ENCODE measurements at places on chromosomes 2 and 18.

DNA sequence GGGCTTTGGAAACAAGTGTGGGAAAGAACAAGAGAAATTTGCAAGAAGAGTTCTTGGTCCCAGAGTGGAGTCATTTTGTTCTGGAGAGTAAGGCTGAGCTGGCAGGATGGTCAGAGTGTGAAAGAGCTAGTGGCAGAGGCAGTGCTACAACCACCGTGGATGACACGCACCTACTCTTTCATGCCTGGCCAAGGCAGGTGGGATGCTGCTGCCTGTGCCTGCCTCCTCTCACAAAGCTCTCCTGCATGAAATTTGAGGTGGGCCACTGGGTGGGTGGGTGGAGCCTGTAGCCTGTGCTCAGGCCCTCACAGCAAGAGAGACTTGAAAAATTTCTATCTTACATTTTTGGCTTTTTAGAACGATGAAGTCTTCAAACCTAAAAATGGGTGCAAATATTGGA is 9.4 kb upstream of the INO80C start:
- no peak for DNase-seq

DNA sequence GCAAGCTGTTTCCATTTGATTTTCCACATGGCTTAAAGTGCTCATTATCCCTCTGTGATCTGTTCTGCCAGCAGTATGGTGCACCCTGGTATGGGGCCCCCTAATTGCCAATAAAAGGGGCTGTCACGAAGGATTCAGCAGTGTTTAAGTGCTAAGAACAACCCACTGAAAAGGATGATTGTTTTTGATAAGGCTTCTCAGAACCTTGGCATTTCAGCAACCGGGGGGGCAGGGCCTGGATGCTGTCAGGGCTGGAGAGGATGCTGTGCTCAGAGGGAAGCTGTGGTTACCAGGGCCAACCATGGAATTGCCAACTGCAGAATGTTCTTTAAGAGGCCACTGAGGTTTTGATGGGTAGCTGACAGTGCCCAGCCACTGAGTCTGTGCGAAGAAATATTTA is 117.8 kb downstream of the CTIF start:
- DNase-seq, result no peak

GRCh38 chr18:37484983-37485834 is 80.4 kb downstream of the CELF4 start:
- no peak for DNase-seq

DNA sequence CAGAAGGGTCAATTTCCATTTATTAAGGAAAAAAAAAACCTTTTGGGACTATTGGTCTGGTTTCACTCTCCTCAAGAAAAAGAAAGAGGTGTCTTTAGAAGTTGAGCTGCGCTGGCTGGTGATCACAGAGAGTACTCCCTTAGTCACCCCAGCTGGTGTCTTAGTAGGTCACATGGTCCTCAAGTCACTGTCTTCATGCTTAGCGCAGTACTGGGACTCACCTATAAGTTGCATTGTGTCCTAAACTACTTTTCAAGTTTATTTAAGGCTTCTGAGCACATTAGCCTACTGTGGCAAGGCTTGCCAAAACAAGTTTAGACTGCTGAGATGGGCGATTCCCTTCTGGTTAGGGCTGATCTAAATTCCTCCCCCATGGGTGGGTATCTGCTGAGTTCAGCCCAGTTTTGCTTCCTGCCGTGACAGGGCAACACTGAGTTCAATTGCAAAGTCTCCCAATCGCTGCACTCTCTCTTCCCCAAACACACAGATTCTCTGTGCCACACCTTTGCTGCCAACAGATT is 824.9 kb upstream of the CRIM1 start:
- DNase-seq, result no peak

- no peak for DNase-seq
Observed at GRCh38 chr18:2881840-2882195, 35.0 kb downstream of the EMILIN2 start.

DNA sequence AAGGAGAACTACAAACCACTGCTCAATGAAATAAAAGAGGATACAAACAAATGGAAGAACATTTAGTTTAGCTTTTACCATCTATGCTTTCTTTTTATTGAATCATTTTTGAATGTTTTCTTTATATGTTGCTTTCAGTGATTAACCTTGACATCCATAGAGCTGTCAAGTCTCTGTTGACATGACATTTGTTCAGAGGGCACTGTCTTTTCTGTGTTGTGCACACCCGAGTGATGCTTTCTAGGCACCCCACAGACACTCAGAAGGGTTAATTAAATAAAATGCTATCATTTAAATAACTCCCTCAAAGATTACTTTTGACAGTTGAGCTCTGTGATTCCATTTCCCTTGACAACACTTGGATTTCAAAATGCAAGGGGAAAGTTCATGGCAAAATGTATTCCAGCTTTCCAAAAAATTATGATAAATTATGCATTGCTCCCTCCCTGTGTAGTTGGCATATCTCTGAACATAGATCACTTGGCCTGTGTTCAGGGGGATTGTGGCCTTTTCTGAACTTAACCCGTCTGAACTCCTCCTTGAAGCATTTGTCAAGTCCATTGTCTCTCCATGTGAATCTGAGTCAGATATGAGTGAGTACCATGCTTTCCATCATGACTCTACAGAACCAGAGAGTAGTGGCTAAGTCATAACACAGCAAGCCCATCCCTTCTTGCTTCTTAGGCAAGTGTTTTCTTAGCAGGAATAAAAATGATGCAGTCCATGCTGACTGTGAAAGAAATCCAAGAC is 372.6 kb downstream of the RPRM start:
- no peak for DNase-seq

DNA sequence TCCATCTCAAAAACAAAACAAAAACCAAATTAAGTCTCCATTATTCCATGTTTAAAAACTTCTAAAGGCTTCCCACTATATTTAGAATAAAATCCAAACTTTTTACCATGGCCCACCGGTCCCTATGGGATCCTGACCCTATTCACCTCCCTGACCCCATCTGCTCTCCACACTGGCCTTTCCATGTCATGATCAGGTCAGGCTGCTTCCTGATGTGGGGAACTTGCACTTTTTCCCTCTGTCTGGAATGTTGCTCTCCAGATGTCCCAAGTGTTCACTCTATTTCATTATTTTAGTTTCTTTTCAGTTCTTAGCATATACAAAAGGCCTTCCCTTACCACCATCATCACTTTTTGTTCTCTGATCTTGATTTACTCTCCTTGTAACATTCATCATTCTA is 7.5 kb upstream of the MTA3 start:
- DNase-seq, result no peak

DNA sequence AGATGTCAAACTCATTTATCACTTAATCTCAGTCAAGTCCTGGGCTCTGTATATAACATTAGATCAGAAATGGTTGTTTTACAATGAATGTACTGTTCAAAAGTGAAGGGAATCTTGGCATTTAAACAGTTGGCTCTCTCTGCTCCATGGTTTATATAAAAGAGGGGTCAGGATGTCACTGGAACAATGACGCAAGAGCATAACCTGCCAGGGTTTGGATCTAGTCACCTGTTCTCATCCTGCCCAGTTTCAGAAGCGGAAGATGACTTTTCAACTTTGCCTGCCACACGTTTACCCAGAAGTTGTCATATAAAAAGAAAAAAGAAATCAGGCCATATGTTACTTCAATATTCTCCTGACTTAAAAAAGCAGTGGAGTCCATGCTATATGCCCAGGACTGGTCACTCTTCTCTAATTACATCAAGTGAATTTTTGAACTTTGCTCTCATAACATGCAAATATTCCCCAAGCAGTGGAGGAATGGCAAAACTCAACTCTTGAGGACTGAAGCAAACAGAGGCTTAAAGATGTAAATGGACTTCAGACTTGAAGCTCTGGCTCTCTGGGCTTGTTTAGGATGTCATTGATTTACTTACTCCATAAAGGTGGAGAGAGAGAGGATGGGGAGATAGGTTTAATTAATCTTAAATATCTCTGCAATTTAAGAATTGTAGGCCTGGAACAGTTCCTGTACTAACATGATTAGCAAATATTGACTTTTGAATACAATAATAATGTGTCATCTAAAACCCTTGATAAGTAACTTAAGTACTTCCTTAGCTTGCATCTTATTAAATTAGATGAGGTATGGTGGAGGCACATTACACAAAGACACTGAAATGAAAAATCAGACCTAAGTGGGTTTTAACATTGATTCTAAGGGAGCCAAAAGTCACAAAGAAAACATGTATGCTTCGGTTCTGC is 58.3 kb downstream of the ETAA1 start:
- DNase-seq, result no peak

GRCh38 chr2:31996571-31997150 is 14.1 kb downstream of the MEMO1 start:
- DNase-seq, result no peak
